T47D (cell line): ENCODE measurements at places on chromosomes 1 and 21.

- no peak for DNase-seq
These were observed 1.4 kb downstream of the COL6A1 start for GRCh38 chr21:45982758-45983648.

DNA sequence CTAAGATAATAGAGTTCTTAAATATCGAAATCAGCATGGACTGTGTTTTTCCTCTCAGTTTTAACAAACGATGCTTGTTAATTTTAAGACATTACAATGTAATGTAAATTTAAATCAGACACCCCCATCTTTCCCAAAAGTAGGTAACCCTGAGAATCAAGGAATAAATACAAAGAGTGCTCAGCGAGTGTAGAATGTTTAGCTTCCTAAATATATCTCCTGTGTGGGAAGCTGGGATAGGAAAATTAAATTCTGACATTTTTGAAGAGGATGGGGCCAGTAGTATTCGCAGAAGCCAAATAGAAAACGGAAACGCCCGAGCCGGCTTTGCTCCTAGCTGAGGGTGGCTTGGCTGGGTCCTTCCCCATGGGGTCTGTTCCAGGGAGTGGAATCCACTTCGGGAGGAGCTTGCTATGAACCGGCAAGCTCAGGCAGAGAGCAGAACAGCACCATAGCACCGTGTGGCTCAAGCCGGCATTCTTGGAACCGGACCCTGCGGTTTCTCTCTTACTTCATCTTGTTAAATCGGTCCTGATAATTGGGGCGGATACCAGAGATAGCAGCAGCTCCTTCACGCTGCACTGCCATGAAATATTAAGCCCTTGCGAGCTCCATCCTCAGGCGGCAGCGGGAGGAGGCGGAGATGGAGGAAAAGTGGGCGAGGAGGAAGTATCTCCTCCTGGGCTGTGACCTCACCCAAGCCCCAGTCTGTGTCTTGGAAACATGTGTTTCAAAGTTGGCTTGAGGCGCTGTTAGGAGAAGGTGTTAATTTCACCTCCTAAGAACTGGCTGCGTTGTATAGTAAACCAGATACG is 24.9 kb downstream of the MAP3K7CL start:
- DNase-seq, result peak; percentile 25

DNA sequence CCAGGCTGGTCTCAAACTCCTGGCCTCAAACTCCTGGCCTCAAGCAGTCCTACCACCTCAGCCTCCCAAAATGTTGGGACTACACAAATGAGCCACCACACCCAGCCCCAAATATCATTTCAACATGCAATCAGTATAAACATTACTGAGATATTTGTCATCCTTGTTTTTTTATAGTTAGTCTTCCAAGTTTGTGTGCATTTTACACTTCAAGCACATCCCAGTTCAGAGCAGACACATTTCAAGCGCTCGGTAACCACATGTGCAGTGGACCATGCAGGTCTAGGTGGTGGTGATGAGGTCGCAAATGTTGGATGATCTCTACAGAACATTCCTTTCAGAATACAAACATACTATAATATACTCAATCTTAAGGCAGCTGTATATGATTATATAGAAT is 23.8 kb upstream of the APP start:
- no peak for DNase-seq

DNA sequence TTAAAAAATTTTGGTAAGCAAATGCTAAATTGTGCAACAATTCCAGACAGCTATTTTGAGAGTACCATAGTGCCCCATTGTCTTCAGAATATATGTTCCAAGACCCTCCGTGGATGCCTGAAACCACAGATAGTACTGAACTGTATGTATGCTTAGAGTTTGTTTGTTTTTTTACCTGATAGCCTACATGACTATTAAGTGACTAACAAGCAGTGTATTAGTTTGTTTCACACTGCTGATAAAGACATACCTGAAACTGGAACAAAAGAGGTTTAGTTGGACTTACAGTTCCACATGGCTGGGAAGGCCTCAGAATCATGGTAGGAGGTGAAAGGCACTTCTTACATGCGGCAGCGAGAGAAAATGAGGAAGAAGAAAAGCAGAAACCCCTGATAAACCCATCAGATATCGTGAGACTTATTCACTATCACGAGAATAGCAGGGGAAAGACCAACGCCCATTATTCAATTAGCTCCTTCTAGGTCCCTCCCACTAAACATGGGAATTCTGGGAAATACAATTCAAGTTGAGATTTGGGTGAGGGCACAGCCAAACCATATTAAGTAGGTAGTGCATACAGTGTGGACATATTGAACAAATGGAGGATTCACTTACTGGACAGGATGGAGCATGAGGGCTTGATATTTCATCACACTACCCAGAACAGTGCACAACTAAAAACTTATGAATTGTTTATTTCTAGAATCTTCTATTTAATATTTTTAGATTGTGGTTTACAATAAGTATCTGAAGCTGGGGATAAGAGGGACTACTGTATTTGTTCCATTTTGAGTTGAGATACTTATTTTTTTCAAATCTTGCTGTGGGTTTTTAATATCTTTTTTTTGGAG is 78.5 kb downstream of the LHX9 start:
- no peak for DNase-seq

DNA sequence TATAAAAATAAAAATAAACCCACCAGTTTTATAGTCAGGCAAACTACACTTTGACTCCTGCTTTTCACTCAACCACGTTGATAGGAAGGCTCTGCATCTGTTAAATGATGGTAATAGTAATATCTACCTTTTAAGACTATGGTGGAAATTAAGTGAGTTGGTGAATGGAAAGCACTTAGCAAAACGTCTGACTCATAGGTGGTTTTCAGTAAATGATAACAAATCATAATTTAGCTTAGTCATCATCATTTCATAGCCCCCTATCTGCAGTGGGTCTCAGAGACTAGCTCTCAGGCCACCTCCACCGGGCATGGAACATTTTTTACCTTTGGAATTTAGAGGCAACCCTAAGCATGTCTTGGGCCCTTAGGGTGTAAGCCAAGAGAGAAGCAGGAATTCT is 160.0 kb downstream of the PDE4B start:
- no peak for DNase-seq

- no peak for DNase-seq
These were observed 56.1 kb downstream of the GABPA start for GRCh38 chr21:25790878-25791204.

- no peak for DNase-seq
These were observed 28.1 kb upstream of the SGIP1 start for GRCh38 chr1:66505671-66506392.

GRCh38 chr1:236851871-236852270 is 56.8 kb downstream of the MTR start:
- no peak for DNase-seq

DNA sequence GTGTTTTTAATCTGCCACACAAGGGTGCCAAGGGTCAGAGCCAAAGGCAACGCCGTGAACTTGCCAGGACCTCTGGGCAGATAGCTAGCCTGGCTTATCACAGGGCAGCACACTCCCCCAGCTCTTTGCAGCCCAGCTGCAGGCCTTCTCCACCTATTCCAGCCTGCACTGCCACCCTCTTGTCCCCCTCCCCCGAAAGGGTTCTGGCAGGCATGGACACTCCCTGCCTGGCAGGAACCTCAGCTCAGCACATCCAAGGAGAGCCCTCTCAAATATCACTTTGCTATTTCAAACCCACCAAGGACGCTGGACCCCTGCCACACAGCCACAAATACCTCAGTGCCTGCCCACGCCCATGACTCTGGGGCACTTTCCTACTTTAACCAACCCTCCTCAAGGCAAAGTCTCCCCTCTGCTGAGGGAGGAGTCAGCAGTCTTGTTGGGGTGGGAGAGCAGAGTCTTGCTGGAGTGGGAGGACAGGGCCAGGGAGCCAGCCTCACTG is 9.1 kb downstream of the SSBP3 start:
- no peak for DNase-seq

DNA sequence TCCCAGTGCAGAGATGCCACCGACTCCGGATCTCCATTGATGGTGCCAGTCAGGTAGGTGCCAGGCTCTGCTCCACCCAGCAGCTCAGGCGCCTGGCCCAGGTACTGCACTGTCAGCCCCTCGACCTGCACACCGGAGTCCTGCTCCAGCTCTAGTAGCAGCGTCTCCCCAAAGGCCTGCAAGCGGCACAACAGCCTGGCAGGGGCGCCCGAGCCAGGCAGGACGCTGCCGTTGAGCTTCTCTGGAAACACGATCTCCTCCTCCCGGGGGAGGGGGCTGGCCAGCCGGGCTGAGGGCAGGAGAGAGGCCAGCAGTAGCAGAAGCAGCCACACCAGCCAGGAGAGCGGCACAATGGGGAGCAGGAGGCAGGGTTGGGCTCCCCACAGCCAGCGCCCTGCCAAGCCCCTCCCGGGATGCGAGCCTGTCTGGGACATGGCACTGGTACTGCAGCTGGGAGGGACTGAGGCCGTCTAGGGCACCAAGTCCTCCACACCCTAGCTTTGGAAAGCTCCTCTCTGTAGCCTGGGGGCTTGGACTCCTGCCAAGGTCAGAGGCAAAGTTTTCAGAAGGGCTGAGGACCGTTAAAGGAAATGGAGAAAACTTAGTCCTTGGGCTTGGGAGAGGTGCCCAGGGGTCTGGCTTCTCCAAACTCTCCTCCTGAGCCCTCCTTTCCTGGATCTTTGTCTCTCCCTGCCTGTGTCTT is 509 bp downstream of the ADAMTS4 start:
- peak; percentile 82 for DNase-seq

DNA sequence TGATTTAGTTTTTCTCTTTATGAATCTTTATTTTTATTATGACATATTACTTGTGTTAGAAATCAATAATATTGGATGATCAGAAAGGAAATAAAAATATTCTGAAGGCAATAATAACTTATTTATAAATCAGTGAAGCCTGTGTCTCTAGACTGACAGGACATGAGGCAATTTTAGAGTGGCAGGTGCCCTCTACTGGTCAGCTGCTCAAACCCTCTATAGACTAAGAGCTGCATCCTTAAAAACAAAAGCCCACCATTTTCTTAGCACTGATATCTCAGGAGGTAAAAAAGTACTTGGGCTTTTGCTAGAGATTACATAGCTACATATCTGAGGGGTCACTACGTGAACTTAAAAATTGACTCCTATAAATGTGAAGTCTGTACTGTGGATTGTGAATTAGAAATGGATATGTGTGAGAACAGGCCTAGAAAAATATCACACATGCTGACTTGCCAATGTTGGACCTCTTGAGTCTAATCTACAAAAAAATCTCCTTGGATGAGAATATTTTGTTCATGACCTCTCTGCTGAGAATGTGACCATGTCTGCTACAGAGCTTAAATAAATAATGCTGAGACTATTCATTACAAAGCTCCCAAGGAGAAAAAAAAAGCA is 597.9 kb upstream of the ADAMTS5 start:
- DNase-seq, result peak; percentile 62

DNA sequence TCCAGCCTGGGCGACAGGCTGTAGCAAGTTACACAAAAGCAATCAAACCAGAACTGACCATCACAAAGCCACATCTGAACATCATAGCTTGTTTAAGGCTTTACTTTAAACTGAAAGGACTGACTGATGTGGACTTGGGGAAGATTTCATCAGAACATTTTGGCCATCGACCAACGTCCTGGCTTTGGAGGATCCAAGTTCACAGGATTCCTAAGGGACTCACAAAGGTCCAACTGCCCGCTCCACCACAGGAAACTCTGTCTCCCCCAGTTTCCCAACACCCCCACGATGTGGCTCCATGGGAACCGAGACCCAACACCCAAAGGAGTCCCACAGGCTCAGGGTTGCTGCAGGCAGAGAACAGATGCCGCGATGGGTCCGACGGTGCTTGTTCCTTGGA is 9.3 kb downstream of the SSU72 start:
- DNase-seq, result no peak

- peak; percentile 66 for DNase-seq
These were observed 17.0 kb upstream of the OLFML2B start for GRCh38 chr1:162040657-162041056.

DNA sequence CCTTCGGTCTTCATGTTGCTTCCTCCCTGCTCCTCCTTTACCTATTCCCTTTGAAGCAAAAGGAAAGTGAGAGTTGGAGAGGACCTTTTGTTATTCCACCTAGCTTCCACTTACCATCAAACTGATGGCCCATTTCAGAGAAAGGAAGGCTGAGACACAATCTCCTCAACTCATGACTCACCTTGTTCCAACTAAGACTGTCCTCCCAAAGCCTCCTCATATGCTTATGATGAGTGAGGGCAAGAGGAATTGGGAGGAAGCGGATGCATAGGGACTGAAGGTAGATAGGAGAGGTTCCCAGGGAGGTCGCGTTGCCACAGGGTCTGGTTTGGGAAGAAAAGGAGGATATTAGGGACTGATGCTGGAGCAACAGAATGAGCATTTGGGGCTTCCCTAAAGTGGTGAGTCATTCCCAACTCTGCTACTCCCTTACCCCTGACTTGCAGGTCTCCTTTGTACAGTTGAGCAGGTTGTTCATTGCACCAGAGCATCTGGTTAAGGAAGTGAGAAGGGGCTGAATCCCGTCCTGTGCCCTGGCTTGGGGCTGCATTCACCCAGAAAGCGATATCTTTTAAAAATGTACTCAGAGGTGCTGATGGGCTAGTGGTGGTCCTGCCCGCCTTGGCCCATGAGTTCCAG is 35.0 kb downstream of the LGR6 start:
- DNase-seq, result no peak

DNA sequence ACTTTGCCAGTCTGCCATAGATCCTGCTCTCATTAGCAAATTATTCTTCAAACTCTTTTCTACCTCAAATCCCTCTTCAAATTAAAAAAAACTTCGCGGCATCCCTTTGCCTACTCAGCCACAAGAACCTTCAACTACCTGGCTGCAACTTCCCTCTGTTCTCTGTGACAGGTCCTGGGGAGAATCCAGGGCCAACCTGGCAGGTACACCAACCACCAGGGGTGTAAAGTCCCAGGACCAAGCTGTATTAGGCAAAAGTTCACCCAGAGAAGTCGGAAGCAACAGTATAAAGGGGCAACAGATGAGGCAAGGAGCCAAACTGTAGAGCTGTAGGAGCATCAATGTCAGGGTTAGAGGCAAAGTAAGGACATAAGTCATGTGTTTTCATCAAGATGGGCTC is 18.3 kb upstream of the ITLN2 start:
- DNase-seq, result no peak

GRCh38 chr1:56517404-56518130 is 61.8 kb downstream of the PLPP3 start:
- DNase-seq, result no peak

- DNase-seq, result no peak
These were observed 83.4 kb downstream of the ASH1L start for GRCh38 chr1:155479205-155479604.

DNA sequence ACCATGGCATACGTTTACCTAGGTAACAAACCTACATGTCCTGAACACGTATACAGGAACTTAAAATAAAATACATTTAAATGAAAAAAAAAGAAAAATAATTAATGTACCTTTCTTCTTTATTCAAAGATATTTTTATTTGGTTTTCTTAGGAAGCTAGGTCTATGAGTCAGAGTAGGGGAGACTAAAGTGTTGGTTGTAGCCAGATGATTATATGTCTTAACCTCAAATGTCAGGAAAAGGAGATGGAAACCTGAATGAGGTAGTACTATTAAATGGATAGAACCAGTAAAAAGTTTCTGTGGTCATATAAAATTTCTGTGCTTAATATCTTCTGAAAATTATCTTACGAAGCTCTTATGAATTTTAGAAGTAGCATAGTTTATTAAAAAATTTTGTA is 275.8 kb downstream of the KCTD3 start:
- no peak for DNase-seq

GRCh38 chr1:19596065-19596713 is 47.9 kb upstream of the NBL1 start:
- DNase-seq, result no peak

GRCh38 chr1:155072531-155073289 is 5.9 kb upstream of the EFNA3 start:
- no peak for DNase-seq
